Mesothelial cell of epicardium (in vitro differentiated cells): ENCODE measurements at places on chromosomes 7 and 10.

DNA sequence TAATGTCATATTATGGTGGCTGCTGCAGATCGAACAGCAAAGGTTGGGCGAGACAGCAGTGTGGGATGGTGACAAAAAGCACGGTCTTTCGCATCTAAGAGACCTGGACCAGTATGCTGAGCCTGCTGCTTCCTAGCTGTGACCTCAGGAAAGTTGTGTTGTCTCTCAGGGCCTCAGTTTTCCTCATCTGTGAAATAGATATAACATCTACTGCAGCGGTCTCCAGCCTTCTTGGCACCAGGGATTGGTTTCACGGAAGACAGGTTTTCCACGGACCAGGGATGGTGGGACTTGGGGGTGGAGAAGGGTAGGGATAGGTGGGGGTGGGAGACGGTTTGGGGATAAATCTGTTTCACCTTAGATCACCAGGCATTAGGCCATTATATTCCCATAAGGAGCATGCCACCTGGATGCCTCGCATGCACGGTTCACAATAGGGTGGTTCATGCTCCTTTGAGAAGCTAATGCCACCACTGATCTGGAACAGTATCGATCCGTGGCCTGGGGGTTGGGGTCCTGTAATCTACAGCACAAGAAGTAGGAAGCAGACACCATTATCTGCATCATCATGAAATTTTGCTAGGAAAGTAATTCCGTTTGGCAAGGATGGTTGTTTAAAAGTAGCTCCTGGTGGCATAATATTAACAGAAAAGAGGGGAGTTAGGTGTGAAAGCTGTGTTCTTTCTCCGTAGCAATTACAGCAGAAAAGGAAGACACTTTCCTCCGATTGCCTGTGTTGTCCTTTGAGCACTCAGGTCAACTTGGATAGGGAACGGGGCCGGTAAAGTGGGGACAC is 10.8 kb downstream of the KLF6 start:
- no peak for DNase-seq

DNA sequence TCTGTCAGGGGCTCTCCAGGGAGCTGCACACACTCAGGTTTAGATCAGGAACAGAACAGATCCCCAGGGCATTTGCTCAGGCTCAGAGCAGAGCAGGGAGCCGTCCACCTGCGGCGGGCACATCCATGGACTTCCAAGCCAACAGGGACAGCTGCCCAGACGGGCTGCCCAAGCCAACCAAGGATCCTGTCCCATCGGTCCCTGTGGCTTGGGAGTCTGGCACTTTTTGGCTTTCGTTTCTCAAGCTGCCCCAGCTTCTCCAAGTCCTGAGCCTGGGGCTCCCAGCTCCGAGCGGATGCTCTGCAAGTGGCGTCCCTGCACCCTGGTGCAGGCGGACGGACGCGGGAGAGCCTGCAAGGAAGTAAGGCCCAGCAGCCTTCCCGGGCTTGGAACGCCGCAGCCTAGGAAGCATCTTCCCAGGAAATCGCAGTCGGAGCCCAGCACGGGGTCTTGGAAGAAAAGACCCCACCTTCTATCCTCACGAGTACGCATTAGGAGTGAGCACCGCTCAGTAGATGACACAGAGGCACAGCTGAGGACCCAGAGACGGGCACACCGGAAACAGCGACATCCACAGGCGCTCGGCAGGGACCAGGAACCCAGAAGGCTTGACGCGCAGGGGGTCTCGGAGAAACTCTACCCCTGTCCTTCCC is 6.0 kb downstream of the GPR146 start:
- no peak for DNase-seq

- no peak for DNase-seq
These were observed 12.9 kb downstream of the GRM8 start for GRCh38 chr7:127239814-127240213.

DNA sequence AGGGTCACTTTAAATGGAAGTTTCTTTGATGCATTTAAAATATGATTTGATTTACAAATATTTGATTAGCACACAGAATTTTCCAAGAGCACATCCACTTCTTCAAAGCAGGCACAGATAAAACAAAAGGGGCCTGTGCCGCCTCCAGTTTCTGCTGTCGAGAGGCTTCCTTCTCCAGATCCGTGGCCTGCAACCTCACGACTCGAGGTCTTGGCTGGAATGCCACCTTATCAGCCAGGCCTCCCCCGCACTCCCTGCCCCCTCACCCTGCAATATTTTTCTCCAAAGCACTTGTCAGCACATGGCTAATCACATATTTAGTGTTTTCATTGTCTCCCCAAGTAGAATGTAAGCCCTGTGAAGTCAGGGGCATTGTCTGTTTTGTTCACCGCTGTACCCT is 12.5 kb downstream of the PYROXD2 start:
- no peak for DNase-seq

- no peak for DNase-seq
These were observed 7.1 kb upstream of the HOXA2 start for GRCh38 chr7:27109466-27110185.

DNA sequence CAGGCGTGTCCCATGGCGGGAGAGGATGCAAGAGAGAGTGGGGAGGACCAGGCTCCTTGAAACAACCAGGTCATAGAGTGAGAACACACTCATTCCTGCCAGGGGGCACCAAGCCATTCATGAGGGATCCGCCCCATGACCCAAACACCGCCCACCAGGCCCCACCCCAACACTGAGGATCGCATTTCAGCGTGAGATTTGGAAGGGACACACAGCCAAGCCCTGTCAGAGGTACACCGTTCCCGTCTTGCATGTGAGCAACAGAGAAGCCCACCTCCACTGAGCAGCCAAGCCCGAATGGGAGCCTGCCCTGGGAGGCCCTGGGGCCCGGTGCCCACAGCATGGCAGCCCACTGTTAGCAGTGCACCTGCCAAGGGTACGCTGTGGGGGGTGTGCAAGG is 7.9 kb upstream of the ARPC1B start:
- DNase-seq: no peak

DNA sequence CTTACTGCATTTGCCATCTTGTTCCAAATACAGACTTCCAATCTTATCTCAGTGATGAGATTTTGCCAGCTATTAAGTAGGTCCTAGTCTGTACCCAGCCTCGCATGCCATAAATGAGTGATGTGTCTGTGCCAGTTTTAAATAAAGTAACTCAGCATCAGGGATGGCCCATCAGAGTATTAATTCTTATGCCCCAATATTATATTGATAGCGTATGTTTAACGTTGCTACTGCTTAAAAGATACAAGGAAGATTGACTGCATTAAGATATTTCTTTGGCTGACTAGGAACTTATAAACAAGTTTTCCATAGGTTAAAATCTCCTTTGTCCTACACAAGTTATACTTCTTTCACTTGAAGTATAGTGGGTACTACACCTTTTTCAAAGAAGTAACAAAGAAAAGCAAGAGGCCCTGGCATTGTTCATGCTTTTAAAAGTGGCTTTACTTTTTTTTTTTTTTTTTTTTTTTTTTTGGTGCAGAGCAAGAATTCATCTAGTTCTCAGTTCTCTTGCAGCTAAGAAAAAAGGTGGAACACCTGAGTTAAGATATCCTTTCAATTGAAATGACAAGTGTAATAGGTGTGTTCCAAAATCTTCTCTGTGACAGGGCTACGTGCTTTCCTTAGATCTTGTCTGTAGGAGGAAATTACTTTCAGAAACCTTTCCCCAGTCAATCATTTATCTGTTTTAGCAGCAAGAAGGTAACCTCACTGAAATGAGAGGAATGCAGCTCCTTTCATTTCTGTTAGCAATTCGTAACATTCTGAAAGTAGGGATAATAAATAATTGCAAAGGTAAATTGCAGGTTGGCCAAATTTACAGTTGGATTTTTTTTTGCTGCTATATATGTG is 245.0 kb downstream of the CELF2 start:
- DNase-seq: no peak

- no peak for DNase-seq
These were observed 180.1 kb downstream of the ARID5B start for GRCh38 chr10:62081341-62082270.

DNA sequence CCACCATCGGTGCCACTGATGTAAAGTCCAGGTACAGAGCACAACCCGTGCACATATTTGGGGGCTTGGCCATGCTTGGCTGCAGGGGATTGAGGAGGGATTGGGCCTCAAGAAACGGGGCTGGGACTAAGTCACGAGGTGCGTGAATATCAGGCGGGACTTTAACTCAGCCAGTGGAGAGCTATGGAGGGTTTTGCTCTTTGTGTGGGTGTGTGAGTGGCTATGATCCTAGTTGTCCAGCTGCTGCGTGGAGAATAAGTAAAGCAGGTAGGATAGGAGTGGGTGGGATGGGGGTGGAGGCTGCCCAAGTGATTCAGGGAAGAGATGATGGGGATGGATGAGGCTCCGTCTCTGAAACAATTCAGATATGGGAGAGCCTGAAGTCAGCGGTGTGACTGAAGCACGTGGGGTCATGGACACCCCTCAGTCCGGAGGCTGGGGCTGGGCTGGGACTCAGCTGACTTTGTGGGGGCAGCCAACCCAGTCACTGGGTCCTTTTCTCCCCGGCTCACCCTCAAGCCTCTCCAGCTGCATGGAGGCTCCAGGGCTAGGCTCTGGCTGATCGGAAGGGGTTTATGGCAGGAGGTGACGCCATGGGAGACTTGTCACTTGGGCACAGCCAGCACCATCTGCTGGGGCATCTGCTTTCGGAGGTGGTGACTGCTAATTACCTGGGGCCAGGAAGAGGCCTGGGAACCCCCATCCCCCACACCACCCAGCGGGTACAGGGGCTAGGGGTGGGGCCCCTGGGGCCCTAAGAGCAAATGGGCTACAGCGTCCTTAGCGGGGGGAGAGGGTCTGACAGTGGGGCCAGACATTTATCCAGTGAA is 1.7 kb upstream of the LFNG start:
- DNase-seq: no peak

DNA sequence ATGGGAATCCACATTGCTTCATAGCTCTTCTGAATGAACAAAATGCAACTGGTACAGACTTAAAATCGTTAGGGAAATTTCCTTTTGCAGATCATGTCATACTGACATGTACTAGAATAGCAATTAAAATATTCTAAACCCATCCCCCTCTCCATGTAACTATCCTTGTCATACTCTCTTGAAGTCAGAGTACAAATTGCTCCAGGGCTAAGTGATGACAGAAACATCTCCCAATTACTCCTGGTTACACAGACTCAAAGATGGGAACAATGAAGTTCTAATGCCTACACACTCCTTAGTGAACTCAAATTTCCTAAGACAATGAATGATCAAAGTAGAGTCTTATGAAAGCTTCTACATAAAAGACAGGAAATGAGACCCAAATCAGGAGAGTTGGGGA is 87.2 kb downstream of the PDE1C start:
- DNase-seq: no peak
